Epithelial cell of prostate (primary cell): ENCODE measurements at places on chromosomes 3 and 15.

- no peak for DNase-seq
These were observed 428.2 kb upstream of the IL12A start for GRCh38 chr3:159560214-159560979.

DNA sequence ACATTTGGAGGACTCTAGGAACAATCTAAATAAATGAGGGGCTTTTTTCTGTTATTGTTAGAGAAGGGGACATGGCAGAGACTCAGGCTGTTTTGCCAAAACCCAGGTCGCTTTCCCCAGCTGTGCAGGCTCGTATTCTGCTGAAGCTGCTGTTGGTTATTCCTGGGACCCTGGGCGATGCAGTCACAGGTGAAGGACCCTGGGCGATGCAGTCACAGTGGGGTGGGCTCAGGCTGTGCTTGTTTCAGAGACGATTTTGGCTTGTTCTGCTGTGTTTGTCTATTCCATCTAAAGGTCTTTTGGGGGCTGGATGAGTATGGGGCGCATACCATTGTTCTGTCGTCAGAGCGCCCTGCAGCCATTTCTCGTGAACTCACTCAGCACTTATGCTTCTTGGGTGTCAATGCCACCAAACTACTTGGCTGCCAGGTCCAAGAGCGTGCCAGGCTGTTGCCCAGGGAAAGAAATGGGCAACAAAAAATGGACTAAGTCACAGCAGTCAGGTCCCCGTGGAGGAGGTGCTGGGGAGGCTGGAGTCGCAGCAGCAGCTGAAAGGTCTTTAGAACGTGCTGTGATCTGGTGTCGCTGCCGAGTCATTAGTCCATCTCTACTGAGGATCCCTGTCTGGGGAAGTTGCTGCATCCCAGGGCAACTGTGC, 151.4 kb downstream of the CHDH start:
- no peak for DNase-seq

GRCh38 chr3:66172394-66172793, 48.4 kb upstream of the SLC25A26 start:
- no peak for DNase-seq

GRCh38 chr15:101170568-101171350, 81.1 kb downstream of the CHSY1 start:
- peak; percentile 33 for DNase-seq
